Left ventricle myocardium superior (tissue), 1 donor: ENCODE measurements at places on chromosomes 5 and 9. TPM values are rescaled to one million over a fixed set of nuclear protein-coding genes. Genes with fewer than 3 reads are reported as not detected.
A peak's percentile ranks its signal among the peaks of the same experiment; 100 is the strongest.

The C1QTNF3 gene
- total RNA-seq = 1.1 TPM

The HMMR gene
- 0.72 TPM for total RNA-seq

The SHOC1 gene
- total RNA-seq = not detected

- peak; percentile 25 for DNase-seq
Measured at GRCh38 chr9:137479892-137480685, 21.0 kb upstream of the NSMF start.

GRCh38 chr5:97131921-97132320 is 10.5 kb downstream of the LIX1 start:
- no peak for DNase-seq

DNA sequence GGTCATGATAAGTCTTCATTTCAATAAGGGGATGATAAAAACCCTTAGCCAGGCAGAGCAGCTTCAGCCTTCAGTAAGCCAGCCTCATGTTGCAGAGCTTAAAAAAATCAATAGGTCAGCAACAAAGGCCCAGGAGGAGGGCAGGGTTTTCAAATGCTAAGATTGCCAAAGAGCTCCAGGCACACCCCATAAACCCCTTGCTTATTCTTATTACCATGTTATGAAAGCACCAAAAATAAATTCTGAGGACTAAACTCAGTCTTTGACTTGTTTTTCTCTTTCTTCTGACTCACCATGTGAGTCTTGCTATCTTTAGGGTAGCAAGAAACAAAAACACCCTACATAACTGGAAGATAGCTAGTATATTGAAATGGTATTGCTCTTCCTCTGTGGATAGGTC is 317.1 kb downstream of the KCTD16 start:
- DNase-seq = no peak

GRCh38 chr9:123893831-123894460 is 36.0 kb downstream of the DENND1A start:
- no peak for DNase-seq

DNA sequence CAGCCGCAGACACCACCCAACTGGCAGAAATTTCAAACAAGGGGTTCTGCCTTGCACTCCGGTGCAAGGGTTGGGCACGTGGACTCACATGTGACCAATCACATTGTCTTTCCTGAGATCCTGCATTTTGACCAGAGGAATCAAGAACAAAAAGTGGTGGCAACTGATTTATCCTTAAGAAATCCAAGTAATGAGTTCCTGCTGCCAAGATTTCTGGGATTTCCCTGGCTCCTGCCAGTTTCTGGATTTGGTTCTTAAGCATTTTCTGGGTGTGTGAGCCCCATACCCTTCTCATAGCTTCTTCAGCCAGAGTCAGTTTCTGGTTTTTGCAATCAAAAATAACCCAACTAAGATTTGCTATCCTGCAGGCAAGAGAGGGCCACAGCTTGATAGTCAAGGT is 17.4 kb upstream of the KCNIP1 start:
- no peak for DNase-seq

GRCh38 chr5:87007737-87008136 is 259.9 kb upstream of the RASA1 start:
- DNase-seq = no peak

DNA sequence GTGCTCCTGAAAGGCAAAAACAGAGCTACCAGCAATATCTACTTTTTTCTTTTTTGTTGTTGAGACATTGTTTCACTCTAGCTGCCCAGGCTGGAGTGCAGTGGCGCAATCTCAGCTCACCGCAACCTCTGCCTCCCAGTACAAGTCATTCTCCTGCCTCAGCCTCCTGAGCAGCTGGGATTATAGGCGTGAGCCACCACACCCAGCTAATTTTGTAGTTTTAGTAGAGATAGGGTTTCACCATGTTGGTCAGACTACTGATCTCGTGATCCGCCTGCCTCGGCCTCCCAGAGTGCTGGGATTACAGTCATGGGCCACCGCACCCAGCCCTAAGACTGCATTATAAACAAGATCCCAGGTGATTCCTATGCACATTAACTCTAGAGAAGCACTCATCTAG is 17.0 kb downstream of the PLPP1 start:
- no peak for DNase-seq
